ENCODE measurements at places on chromosomes 12 and 14. TPM values are rescaled to one million over a fixed set of nuclear protein-coding genes. Genes with fewer than 3 reads are reported as not detected.

The TMEM63C gene
- total RNA-seq, result 5.9 TPM

The LRTM2 gene
- total RNA-seq, result not detected

The LRRIQ1 gene
- total RNA-seq, result 0.05 TPM

The ASB2 gene
- 13.4 TPM for total RNA-seq

The ESR2 gene
- 0.42 TPM for total RNA-seq
